ENCODE measurements at places on chromosomes 11 and 22.

GRCh38 chr11:127862406-127862805 is 725.0 kb downstream of the ETS1 start:
- no peaks in the 10 kb centered on the region for H3K36me3 ChIP-seq
- no peaks in the 10 kb centered on the region for H3K4me1 ChIP-seq
- H3K27me3 ChIP-seq = no peaks in the 10 kb centered on the region
- DNase-seq = no peak
- no peak overlapping the region for H3K4me3 ChIP-seq

DNA sequence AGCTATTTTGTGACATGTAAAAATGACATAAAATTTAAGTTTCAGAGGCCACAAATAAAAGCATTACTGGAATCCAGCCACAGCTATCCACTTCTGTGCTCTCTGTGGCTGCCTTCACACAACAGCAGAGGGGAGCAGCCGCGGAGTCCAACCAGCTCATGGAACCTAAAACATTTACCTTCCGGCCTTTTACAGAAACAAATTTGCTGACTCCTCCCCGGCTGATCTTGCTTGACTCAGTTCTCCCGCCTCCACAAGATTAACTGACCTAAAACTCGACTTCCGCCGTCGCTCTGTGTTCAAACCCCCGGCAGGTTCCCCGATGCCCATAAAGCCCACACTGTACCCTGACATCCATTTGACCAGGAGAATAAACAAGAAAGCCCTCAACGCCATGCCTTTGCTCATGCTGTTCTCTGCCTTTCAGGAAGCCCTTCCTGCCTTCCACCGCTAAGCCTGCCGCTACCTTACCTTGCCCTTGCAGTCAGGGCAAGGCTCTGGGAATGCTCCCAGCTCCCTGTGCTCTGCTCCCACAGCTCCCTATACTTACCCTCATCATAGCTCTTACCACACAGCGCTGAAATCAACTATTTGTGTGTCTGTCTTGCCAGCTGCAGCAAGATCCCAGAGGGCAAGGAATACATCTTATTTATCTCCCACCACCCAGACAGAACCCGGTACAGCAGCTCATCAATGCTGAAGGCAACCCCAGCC is 35.4 kb downstream of the MICAL3 start:
- no peak overlapping the region for H3K27ac ChIP-seq
- DNase-seq = no peak
- H3K27me3 ChIP-seq = no peaks in the 10 kb centered on the region
- H3K4me3 ChIP-seq = no peak overlapping the region
- H3K36me3 ChIP-seq = no peaks in the 10 kb centered on the region

- no peaks in the 10 kb centered on the region for H3K4me1 ChIP-seq
- no peaks in the 10 kb centered on the region for H3K27me3 ChIP-seq
- no peak overlapping the region for H3K27ac ChIP-seq
- DNase-seq = no peak
- no peaks in the 10 kb centered on the region for H3K36me3 ChIP-seq
Measured at GRCh38 chr22:24833881-24834495, 28.0 kb downstream of the SGSM1 start.

DNA sequence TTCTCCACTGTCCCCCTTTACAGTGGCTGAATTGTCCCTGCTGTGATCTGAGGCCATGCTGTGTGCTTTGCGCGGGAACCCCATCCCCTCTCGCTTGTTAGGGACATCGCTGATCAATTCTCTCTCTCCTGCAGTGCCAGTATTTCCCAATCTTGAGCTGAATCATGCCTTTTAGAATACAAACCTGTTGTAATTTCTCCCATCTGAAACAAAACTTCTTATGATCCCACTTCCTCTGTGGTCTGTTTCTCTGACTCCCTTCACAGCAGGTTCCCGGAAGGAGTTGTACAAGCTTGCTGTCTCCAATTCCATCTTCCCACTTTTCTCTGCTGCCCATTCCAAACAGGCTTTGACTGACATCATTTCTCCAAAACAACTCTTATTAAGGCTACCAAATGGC is 16.8 kb downstream of the ADAMTS15 start:
- no peaks in the 10 kb centered on the region for H3K27me3 ChIP-seq
- peaks cover 14% of the 10 kb centered on the region for H3K36me3 ChIP-seq
- H3K27ac ChIP-seq = no peak overlapping the region
- H3K4me1 ChIP-seq = no peaks in the 10 kb centered on the region

DNA sequence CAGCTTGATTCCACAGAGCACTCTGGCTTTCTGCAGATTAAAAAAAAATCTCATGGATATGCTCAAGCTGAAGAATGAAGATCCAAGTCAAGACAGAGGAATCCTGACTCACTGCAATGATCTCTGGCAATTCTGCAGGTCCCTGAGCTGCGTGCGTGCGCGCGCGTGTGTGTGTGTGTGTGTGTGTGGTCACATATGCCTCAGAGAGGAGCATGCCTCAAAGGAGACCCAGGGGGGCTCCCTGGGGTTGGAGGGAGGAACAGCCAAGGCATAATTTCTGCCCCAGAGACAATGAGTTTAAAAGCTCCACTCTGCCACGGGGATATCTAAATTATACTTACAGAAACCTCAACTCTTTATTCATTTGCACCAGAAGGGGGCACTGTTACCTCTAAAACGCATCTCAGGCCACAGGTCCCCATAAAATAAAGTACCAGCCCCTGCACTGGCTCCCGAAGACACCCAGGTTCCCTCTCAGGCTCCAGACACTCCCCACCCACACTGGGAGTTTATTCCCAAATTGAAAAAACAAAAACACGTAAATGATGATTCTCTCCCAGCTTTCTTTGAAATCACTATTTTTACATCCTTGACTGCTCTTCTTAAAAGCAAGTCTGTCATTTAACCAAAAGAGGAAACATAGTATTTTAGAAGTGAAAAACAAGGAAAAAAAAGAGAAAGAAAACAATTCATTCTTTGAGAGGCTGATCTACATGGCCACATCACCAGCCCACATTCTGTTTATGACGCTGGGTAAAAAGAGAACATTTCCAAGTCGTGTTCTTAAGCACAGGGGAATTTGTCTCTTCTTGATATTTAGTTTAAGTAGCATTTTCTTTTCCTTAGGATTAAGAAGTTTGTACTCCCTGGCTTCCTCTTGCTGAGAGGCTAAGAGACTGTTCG is 401.0 kb downstream of the LARGE1 start:
- H3K4me1 ChIP-seq = no peaks in the 10 kb centered on the region
- no peak overlapping the region for H3K27ac ChIP-seq
- H3K36me3 ChIP-seq = no peaks in the 10 kb centered on the region
- H3K27me3 ChIP-seq = no peaks in the 10 kb centered on the region

DNA sequence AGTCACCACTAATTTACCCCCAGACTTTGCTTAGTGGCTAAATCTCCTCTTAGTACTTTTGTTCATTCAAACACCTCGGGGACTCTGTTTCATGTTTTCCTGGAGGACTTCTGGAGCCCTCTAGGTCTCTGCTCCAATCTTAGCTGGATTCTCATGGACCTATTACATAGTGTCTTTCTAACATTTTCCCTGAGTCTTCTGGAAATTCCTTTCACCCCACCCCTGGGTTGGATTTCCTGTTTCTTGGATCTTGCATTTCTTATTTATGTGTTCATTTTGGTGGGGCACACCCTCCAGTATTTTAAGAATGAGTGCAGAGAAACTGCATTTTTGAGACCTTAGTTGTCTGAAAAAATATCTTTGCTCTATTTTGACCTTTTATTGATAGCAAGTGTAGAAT is 220.1 kb downstream of the BLID start:
- no peaks in the 10 kb centered on the region for H3K4me1 ChIP-seq
- H3K4me3 ChIP-seq = no peak overlapping the region
- no peaks in the 10 kb centered on the region for H3K27me3 ChIP-seq
- DNase-seq = no peak

- H3K4me3 ChIP-seq = peak overlapping the region; percentile 36
- H3K27ac ChIP-seq = no peak overlapping the region
- DNase-seq = peak; percentile 65
- no peaks in the 10 kb centered on the region for H3K36me3 ChIP-seq
- H3K4me1 ChIP-seq = peaks cover 15% of the 10 kb centered on the region
- no peaks in the 10 kb centered on the region for H3K27me3 ChIP-seq
Measured at GRCh38 chr11:66883016-66883965, 26.4 kb downstream of the LRFN4 start.

DNA sequence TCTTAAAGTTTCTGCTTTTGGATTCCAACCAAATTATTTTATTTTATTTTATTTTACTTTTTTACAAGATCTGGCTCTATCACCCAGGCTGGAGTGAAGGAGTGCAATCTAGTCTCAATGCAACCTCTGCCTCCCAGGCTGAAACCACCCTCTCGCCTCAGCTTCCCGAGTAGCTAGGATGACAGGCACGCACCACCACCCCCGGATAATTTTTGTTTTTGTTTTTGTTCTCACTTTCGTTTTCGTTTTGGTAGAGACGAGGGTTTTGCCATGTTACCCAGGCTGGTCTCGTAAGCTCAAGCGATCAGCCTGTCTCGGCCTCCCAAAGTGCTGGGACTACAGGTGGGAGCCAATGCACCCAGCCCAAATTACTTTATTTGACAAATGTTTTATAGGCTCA is 219.8 kb downstream of the ETS1 start:
- no peak overlapping the region for H3K4me3 ChIP-seq
- no peaks in the 10 kb centered on the region for H3K27me3 ChIP-seq
- DNase-seq = no peak
- H3K27ac ChIP-seq = no peak overlapping the region
- H3K4me1 ChIP-seq = no peaks in the 10 kb centered on the region
- H3K36me3 ChIP-seq = no peaks in the 10 kb centered on the region

DNA sequence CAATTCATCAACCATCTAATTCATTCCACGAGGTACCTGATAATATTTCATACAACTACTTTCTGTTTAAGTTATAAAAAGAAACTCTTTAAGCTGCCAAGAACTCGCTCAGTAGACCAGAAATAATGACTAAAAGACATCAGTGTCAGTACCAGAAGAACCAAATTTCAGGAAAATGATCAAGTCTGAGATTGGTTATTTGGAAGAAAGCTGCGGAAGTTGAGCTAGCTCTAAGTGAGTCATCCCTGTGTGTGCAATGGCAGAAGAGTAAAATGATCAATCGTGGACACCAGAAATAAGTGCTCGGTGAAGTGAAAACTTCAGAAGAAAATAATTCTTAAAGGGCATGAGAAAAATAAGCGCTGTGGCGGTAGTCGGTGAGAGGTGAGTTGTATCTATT is 933.2 kb upstream of the CHORDC1 start:
- H3K4me3 ChIP-seq = no peak overlapping the region
- H3K27ac ChIP-seq = no peak overlapping the region
- H3K36me3 ChIP-seq = no peaks in the 10 kb centered on the region

DNA sequence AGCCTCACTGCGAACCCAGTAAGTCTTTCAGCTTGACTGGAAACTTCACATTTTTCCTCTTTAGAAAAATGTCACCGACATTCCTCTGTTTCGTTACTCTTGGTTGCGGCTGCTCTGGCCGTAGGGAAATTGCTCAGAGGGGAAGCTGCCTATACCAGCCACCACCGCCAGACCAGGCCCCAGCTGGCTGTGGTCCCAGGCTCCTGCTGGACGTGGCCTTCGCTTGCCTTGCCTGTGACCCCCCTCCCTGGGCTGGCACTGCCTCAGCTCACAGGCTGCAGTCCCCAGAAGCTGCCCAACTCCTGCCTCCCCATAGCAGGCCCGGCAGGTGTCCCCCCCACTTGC is 197.8 kb downstream of the MN1 start:
- H3K27ac ChIP-seq = no peak overlapping the region
- DNase-seq = no peak
- no peaks in the 10 kb centered on the region for H3K4me1 ChIP-seq
- no peaks in the 10 kb centered on the region for H3K36me3 ChIP-seq

DNA sequence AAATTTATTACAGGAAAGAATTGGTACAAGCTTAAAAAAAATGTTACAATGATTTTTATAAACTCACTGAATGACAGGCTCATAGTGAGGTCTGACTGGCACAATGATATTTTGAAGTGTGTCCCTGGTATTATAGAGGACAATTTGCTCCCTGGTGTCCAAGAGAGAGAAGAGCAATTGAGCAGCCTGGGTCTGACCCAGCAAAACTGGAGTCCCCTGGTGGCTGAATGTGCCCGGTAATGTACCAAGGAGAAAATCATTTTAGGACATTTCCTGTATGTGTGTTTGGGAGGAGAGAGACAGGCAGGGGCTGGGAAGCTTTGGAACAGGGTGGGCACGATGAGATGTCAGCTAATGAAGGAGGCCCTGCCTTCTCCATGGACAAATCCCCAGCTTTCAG is 125.3 kb downstream of the APOL5 start:
- H3K36me3 ChIP-seq = no peaks in the 10 kb centered on the region
- no peak overlapping the region for H3K4me3 ChIP-seq
- no peaks in the 10 kb centered on the region for H3K27me3 ChIP-seq
- peak overlapping the region; percentile 33 for H3K27ac ChIP-seq
- H3K4me1 ChIP-seq = peaks cover 25% of the 10 kb centered on the region
- DNase-seq = peak; percentile 29

GRCh38 chr11:91624021-91624420 is 600.6 kb upstream of the FAT3 start:
- no peak overlapping the region for H3K4me3 ChIP-seq
- no peaks in the 10 kb centered on the region for H3K36me3 ChIP-seq
- H3K27ac ChIP-seq = no peak overlapping the region
- DNase-seq = no peak
- H3K27me3 ChIP-seq = no peaks in the 10 kb centered on the region

DNA sequence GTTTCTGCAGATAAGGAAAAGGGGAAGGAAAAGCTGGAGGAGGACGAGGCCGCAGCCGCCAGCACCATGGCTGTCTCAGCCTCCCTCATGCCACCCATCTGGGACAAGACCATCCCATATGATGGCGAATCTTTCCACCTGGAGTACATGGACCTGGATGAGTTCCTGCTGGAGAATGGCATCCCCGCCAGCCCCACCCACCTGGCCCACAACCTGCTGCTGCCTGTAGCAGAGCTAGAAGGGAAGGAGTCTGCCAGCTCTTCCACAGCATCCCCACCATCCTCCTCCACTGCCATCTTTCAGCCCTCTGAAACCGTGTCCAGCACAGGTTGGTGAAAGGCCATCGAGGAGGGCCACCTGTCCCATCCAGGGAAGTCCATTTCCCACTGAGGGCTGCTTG is 5.6 kb downstream of the TEF start:
- no peak overlapping the region for H3K4me3 ChIP-seq
- H3K27me3 ChIP-seq = no peaks in the 10 kb centered on the region
- H3K4me1 ChIP-seq = peaks cover 7% of the 10 kb centered on the region
- H3K27ac ChIP-seq = no peak overlapping the region

- no peak for DNase-seq
- no peak overlapping the region for H3K4me3 ChIP-seq
- no peaks in the 10 kb centered on the region for H3K36me3 ChIP-seq
- H3K27me3 ChIP-seq = no peaks in the 10 kb centered on the region
- no peaks in the 10 kb centered on the region for H3K4me1 ChIP-seq
Measured at GRCh38 chr11:33471541-33471940, 214.4 kb downstream of the HIPK3 start.

Data from upper lobe of left lung (tissue), 6 donors.